Effector memory CD8-positive, alpha-beta T cell (primary cell): ENCODE measurements at places on chromosomes 12 and 14.

DNA sequence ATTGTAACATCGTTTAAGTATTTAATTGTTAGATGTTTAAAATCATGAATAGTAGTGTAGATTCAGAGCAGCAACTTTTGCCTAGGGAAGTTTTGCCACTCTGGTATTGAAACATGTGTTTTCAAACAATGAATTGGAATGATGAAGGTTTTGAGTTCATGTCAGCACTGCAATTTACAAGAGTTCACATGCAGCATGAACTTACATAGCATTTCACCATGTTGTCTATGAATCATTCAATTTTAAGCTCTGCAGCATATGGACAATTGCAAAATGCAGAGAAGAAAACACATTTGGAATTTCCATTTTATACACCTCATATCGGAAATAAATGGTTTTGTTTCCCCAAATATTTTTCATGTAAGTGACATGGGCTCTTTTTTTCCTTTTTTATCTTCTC lies 170.7 kb upstream of the CDKN3 start:
- no peaks in the 10 kb centered on the region for H3K36me3 ChIP-seq
- DNase-seq, result no peak
- H3K27ac ChIP-seq, result no peak overlapping the region
- peaks cover 27% of the 10 kb centered on the region for H3K27me3 ChIP-seq
- H3K4me1 ChIP-seq, result no peaks in the 10 kb centered on the region

DNA sequence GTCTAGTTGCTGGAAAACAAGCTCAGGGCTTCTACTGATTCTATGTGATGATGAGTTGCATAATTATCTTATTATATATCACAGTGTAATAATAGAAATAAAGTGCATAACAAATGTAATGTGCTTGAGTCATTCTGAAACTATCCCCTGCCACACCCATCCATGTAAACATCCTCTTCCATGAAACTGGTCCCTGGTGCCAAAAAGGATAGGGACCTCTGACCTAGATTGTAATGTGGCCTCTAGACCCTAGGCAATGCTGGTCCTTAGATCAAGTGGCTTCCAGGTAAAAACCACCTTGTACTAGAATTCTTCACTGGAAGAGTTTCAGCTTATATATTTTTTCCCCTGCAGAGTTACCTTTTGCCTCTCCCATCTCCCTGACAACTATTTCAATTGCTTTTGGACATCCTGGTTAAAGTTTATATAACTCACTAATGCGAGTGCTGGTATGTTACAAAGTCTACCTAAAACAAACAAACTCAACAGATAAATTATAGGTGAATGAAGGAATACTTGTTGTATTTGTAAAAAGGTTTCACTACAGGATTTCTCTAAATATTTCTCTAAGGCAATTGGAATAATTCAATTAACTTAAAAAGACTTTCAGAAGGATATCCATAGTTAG lies 462.5 kb downstream of the NAV3 start:
- no peak for DNase-seq
- H3K27ac ChIP-seq, result no peak overlapping the region
- H3K36me3 ChIP-seq, result no peaks in the 10 kb centered on the region
- no peaks in the 10 kb centered on the region for H3K4me1 ChIP-seq
- H3K4me3 ChIP-seq, result no peak overlapping the region
- H3K27me3 ChIP-seq, result no peaks in the 10 kb centered on the region

GRCh38 chr14:23530375-23531055 lies 21.1 kb downstream of the ZFHX2 start:
- no peaks in the 10 kb centered on the region for H3K27me3 ChIP-seq
- no peaks in the 10 kb centered on the region for H3K36me3 ChIP-seq
- H3K27ac ChIP-seq, result no peak overlapping the region
- H3K4me3 ChIP-seq, result no peak overlapping the region
- no peaks in the 10 kb centered on the region for H3K4me1 ChIP-seq

DNA sequence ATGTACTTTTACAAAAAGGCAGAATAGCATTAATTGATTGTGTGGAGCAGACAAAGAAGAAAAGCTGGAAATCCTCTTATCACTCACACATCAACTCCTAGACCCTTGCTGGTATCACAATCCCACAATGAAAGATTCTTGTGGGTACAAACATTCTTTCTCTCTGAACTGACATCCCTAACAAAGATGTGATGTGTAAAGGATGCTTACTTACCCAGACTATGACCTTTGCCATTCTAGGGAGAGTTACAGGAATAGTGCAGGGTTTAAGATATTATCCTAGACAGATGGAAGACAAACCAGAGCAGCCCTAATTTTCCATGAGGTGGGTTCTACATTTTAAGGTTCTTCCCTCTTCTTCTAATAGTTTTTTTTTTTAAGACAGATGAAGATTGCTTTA lies 60.4 kb upstream of the SLC6A15 start:
- H3K4me1 ChIP-seq, result no peaks in the 10 kb centered on the region
- no peak overlapping the region for H3K4me3 ChIP-seq
- H3K27me3 ChIP-seq, result no peaks in the 10 kb centered on the region
- H3K36me3 ChIP-seq, result no peaks in the 10 kb centered on the region
- H3K27ac ChIP-seq, result no peak overlapping the region

- H3K27me3 ChIP-seq, result no peaks in the 10 kb centered on the region
- H3K27ac ChIP-seq, result no peak overlapping the region
- H3K4me1 ChIP-seq, result no peaks in the 10 kb centered on the region
Observed at GRCh38 chr14:22155571-22155970, 433.5 kb downstream of the DAD1 start.

GRCh38 chr14:25108959-25109358 lies 59.0 kb upstream of the STXBP6 start:
- no peaks in the 10 kb centered on the region for H3K36me3 ChIP-seq
- H3K4me3 ChIP-seq, result no peak overlapping the region
- H3K27ac ChIP-seq, result no peak overlapping the region
- no peaks in the 10 kb centered on the region for H3K4me1 ChIP-seq
- H3K27me3 ChIP-seq, result peaks cover 49% of the 10 kb centered on the region

DNA sequence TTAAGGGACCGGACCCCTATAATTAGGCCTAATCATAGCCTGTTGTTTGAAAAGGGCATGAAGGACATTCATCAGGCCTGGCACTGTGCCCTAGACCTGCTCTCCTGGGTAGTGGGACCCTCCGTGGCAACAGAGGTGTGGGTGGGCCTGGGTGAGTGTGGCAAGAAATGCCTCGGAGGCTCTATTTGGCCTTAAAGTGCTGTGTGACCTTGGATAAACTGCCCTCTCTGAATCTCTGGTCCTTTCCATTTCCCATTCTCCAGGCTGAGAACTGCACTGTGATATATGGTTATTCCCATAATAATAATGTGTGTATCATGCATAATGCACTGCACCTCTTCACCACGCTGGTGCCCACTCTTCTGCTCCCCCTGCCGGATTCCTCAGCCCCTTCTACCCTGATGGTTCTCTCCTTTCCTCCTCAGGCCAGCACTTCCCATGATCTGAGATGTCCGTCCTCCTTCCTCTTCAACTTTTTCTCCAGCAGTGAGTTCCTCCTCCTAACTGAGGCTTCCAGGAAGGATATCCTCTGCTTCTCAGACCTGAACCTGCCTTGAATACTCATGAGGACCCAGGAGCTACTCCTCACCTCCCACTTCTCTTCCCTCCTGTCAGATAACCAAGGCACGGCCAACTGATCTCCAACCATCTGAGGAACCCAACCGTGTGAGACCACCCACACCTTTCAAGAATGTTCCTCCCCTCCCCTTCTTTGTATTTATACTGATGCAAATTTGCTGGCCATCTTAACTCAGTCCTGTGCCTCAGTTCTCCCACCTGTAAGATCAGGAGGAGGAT lies 111.0 kb upstream of the PZP start:
- H3K36me3 ChIP-seq, result no peaks in the 10 kb centered on the region
- H3K27me3 ChIP-seq, result no peaks in the 10 kb centered on the region
- no peak for DNase-seq
- no peak overlapping the region for H3K4me3 ChIP-seq

- no peak for DNase-seq
- H3K4me3 ChIP-seq, result no peak overlapping the region
- no peak overlapping the region for H3K27ac ChIP-seq
Observed at GRCh38 chr12:92170050-92170449, 24.4 kb upstream of the BTG1 start.

DNA sequence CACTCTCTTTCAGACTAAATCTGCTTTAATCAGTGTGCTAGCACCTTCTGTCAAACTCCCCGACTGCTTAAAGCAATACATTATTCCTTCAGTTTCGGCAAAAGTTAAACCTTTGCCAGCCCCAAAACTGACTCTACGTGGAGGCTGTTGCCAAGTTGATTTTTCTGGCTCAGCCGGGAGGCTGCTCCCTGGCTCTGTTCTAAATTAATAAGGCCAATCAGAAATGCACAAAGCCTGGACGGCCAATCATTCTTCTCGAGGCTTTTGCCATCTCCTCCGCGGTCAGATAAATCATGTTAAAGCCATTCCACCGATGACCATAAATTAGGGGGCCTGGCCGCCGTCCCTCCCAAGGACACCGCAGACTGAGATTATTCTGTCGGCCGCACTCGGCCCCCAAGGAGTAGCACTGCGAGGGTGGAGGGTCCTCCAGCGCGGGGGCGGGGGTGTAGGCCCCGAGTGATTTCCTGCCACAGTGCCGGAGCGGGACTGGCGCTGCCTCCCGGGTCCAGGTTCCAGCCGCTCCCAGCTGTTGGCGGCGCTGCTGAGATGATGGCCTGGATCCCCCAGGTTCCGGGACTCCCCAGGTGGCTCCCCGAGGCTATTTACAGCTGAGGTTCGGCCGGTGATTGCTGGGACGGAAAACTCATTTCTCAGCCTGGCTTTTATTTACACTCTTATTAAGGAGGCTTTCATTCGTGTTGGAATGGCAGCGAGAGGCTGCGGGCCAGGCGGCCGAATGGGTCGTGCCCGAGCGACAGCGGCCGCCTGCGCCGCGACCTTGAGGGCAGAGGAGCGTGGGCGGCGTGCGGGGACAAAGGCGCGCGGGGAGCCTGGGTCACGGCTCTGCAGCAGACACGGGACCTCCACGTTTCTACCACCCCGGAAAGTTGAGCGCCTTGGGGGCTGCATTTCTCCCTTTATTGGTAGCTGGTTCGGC lies 165.1 kb downstream of the MON2 start:
- H3K4me1 ChIP-seq, result peaks cover 9% of the 10 kb centered on the region
- H3K27me3 ChIP-seq, result peaks cover 94% of the 10 kb centered on the region
- no peaks in the 10 kb centered on the region for H3K36me3 ChIP-seq

DNA sequence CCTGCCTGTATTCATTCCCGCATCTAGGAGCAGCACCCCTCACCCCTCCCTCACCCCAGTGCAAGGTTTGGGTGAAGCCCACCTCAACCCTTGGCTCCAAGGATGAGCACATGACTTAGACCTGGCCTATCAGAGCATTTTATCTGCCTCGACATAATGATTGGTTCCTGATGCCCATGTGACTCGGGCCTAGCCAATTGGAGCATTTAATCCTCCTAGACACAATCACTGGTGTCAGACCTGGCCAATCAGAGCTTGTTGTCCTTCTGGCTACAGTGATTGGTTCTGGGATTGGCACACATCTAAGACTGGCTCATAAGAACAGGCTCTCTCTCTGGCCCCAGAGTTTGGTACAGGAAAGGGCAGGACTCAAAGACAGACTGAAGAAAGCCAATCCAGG lies 73.1 kb upstream of the MYL2 start:
- H3K4me1 ChIP-seq, result no peaks in the 10 kb centered on the region
- no peak for DNase-seq
- no peak overlapping the region for H3K27ac ChIP-seq
- H3K4me3 ChIP-seq, result no peak overlapping the region

GRCh38 chr12:2414810-2415567 lies 362.2 kb downstream of the CACNA1C start:
- no peak overlapping the region for H3K27ac ChIP-seq
- no peaks in the 10 kb centered on the region for H3K4me1 ChIP-seq
- DNase-seq, result no peak
- peaks cover 55% of the 10 kb centered on the region for H3K27me3 ChIP-seq

DNA sequence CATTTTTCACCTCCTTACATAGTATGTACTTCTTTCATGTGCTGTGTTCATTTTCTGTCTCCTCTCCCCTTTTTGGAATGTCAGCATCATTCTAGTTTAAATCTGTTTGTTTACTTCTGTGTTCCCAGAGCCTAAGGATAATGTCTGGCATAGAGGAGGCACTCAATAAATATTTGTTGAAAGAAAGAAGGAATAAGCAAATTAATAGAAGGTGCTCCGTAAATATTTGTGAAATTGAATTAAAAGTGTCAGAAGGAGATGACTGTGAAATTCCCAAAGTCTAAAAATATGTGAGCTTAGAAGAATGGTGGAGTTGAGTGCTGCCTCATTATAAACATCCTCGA lies 3.3 kb upstream of the CDKN1B start:
- H3K4me3 ChIP-seq, result peak overlapping the region; percentile 99
- H3K27me3 ChIP-seq, result no peaks in the 10 kb centered on the region
- H3K36me3 ChIP-seq, result peaks cover 49% of the 10 kb centered on the region
- DNase-seq, result no peak
- H3K4me1 ChIP-seq, result peaks cover 37% of the 10 kb centered on the region

DNA sequence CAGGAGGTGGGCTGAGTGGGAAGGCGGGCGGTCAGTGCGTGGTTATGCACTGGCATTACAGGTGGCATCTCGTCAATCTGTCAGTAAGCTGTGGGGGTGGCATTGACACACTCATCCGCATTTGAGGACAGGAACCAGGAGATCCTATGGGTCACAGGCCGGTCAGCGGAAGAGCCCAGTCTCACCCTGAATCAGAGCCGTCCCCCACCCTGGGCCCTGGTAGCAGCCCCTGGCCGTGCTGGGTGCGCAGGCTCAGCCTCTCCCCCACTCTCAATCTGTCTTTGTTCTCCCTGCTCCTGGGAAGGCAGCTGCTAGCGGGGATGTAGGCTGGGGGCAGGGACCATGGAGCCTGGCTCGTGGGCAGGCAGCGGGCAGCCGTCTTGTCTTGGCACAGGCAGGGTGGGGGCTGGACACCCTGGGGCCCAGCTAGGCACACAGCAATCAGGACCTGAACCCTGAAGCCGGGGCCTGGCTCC lies 5.1 kb downstream of the INF2 start:
- peak overlapping the region; percentile 62 for H3K4me3 ChIP-seq
- H3K4me1 ChIP-seq, result peaks cover 10% of the 10 kb centered on the region
- no peak for DNase-seq
- peaks cover 4% of the 10 kb centered on the region for H3K36me3 ChIP-seq
- peak overlapping the region; percentile 88 for H3K27ac ChIP-seq
- no peaks in the 10 kb centered on the region for H3K27me3 ChIP-seq

DNA sequence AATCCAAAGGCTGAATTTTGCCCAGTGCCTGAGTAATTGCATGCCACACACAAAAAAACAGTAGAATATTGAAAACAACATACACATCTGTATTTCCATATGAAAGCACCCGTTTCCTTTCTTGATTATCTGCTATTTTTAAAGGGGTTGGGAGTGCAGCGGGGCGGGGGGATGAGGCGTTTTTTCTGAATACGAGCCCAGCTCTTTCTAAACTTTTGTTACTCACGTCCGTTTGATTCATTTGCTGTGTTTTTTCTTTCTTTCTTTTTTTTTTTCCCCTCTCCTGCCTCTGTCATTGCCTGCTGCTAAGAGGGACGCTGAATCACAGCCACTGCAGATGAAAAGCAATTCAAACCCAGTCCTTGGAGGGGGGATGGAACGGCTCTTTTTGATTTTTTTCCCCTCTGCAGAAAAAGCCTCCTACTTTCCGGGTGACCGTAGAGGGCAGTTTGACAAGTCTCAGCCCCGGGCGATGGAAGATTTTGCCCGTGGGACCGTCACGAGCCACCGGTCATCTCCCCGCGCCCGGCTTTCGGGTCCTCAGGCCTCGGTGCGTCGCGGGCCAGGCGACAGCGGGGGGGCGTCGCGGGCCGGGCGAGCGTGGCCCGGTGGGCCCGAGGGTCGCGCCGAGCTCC lies 572 bp upstream of the RASSF8 start:
- H3K36me3 ChIP-seq, result peaks cover 2% of the 10 kb centered on the region
- DNase-seq, result no peak
- H3K4me1 ChIP-seq, result peaks cover 10% of the 10 kb centered on the region
- peak overlapping the region; percentile 29 for H3K4me3 ChIP-seq
- no peak overlapping the region for H3K27ac ChIP-seq
